ENCODE measurements at places on chromosomes 16 and 17.
A peak's percentile ranks its signal among the peaks of the same experiment; 100 is the strongest.

DNA sequence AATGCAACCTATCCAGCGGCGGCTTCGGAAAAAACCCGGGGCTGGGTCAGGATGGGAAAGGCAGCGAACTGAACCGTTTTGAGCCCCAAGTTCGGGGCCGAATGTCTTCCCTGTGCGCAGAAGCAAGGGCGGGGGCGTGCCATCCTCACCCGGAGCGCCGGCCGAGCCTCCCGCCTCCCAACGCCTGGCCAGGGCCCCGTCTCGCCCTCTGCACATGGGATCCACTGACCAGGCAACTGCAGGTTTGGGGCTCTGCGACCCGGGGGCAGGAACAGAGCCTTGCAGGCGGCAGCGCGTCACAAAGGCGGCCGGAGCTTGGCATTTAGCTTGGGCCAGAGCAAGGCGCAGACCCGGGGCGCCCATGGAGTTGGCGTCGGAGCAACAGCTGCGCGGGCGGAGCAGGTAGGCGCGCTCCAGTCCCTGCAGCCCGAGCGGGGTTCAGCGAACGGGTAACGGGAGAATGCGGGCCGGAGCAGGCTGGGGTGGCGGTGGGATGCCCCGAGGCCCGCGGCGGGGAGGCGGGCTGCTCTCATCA lies at the start of gene FBXO39:
Gene FBXO39 (plus strand): TSS at position 345 of the 535 bp plus-strand sequence. CDS start 3,654 bp downstream, outside the sequence.
- no peak for DNase-seq

DNA sequence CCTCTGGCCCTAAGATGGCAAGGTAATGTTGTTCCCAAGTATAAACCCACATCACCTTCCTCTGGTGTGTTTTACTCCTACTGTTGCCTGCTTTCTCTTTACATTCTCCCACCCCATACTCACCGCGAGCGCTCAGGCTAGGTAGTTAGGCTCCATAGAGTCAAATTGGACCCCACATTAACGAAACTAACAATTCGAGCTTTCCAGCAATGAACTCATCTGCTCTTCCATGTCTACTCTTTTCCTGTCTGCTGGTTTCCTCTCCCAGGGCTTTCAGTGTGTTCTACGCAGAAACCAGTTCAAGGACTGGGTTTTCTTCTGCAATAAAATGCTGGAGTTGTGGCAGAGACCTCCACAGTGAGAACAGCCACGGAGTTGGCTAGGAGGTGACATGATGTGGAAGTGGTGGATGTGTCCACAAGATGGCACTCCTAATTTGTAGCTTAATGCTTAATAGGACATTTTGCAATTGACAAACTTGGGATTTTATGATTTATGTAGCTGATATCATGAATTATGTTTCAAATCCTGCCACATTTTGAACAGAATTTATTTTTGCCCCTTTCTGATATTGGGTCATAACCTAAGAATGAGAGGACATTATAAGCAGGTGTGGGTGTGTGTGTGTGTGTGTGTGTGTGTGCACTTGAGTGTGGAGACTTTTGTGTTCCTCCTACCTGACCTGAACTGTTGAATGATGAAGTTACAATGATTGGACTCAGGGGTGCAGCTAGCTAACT lies 2.2 kb upstream of the UQCRC2 start:
- no peak for DNase-seq

DNA sequence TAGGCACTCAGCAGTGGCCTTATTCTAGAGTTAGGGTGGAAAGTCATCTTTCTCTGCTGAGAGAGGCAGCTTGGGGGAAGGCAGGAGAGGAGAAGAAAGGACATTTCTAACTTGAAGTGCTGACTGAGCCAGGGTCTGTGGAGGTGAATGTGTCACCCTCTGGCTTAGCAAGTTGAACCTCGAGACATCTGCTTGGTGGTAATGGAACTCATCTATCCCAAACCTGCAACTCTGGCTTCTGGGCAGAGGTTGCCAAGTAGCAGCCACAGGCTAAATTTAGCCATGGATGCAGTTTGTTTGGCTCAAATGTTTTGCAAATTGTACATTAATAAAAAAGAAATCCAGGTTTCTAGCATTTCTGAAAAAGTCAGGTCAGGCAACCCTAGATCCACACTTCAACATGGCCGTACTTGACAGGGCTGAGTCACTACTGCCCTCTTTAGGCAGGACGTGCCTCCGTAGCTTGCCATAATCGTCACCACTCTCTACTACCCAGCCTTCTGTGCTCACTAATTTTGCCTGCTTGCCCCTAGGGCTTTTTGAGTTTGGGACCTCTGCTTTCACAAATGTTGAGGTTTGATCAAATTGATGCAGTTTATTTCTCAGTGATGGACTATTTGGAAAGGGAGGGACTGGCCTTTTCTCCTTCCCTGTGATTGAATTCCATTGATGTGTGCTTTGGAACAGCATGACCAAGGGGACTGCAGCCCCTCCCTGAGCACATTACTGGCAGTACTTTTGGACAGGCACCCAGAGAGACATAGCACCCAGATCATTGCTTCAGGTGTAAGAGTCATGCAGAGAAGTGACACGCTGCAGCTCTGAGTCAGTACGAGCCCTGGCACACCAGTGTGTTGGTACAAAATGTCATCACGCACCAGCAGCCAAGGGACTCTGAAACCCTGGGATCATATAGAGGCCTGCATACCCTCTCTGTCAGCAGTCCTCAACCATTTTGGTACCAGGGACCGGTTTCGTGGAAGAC lies 5.2 kb downstream of the CDH13 start:
- DNase-seq, result no peak

DNA sequence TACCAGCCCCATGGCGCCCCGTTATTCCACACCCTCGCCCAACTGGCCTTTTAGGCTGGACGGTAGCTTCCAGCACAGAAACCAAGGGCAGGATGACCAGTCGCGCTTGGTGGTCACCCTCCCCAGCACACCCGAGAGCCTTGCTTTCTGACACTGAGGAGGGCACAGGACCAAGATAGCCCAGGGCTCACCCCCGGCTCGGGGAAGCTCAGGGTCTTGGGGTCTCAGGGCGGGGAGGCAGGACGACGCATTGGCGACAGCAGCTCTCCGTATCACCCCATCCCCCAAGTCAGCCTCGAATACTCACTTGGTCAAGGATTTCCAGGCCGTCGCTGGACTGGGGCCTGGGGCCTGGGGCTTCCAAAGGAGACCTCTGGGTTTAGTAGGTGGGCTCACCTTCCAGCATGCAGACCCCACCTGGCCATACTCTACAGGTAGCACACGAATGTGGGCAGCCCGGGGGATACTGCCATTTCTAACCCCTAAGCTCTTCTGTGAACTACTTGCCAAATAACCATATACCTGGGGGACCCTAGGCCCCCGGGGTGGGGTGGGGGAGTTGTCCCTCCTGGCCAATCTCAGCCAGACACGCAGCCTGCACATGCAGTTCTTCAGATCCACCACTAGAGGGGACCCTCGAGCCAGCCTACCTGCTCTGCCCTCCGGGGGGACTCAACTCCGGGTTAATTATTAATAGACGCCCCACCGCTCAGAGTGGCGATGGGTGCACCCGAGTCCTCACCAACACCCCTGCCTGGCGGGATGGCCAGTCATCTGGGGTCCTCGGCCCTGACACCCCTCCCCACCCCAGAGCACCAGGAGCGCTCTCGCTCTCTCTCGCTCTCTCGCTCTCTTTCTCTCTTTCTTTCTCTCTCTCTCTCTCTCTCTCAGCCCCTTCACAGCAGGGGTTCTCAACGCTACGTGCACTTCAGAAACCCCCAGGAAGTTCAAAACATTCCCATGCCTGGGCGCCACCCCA lies 30.0 kb downstream of the TBC1D16 start:
- peak; percentile 26 for DNase-seq

DNA sequence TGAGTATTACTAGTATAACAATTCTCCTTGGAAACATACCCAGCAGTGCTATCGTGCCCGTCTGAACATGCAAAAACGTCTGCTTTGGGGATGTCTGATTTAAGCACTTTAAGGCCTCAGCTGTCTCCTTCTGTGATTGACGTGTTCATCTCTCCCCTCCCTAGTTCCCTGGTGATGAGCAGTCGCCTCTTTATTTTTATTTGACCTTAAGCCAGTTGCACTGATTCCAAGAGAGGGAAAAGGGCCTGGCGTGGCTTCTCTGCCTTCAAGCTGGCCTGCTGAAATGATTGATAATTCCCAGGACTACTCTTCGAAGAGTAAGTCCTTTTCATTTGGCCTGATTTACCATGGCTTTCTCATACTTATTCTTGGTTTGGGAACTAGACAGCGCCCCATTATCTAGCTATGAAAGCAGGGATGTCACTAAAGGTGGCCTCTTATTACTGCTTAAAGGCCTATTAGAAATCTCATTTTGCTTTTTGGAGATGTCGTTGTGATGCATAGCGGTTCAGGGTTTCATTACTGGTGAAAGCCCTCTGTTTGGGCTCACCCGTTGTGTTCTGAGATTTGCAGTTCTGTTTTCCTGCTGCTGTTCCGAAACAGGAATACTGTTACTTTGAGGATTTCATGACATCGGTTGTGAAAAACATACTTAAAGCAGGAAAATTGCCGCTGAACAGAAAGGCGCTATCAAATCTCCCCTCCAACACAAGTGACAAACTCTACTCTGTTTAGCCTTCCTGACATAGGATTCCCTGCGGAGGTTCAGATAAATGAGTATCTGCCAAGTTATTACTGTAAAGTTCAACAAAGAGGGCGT lies 65.5 kb downstream of the IQCK start:
- DNase-seq, result no peak

DNA sequence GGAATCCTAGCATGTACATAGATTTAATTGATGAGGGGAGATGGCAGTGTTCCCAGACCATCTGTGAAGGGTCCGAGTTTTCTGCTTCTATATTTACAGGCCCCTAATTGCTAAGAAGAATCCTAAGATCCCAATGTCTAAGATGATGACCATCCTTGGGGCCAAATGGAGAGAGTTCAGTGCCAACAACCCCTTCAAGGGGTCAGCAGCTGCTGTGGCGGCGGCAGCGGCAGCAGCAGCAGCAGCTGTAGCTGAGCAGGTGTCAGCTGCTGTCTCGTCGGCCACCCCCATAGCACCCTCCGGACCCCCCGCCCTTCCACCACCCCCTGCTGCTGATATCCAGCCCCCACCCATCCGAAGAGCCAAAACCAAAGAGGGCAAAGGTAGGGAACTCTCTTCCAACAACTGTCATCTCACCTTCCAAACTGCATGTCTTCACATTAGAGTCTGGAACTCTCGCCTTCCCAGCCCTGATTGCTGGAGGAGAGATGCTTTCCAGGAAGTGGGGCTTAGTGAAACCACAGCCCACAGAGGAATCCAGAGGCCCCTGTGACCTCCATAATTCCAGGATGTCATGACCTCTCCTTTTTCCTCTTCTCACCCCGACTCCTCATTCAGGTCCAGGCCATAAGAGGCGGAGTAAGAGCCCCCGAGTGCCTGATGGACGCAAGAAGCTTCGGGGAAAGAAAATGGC lies 4.7 kb downstream of the CHD3 start:
- DNase-seq, result no peak

GRCh38 chr16:89233678-89234490 lies 16.4 kb downstream of the ZNF778 start:
- DNase-seq, result no peak

DNA sequence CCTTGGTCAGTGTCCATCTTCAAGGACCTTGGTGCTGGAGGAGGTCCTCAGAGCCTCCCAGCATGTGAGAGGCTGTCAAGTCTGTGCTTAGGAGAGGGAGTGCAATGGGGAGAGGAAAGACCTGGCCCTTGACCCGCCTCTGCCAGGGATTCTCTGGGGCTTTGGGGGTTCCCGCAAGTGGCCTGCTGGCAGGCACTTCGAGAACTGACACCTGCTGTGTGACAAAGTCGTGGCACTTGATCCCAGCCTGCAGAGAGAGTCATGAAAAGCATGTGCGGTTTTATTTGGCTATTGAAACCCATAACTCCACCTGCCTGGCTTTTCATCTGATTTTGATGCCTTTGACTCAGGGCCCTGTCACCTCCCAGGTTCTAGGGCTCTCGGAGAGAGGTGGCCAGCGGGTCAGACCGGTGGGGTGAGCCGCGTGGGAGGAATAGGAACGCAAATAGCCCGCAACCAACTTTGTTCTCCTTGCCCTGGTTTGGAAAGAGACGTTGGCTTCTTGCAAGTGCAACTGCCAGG lies 42.8 kb upstream of the GSE1 start:
- DNase-seq, result peak; percentile 51
